ENCODE measurements at places on chromosomes 5 and 9. TPM values are rescaled to one million over a fixed set of nuclear protein-coding genes. Genes with fewer than 3 reads are reported as not detected.
A peak's percentile ranks its signal among the peaks of the same experiment; 100 is the strongest.

The OR13J1 gene
- polyA plus RNA-seq, result not detected

The GPX8 gene
- polyA plus RNA-seq, result 63.6 TPM

GRCh38 chr5:143511736-143512135 lies 108.2 kb upstream of the NR3C1 start:
- no peak for DNase-seq

The DOCK8 gene
- 14.1 TPM for polyA plus RNA-seq

DNA sequence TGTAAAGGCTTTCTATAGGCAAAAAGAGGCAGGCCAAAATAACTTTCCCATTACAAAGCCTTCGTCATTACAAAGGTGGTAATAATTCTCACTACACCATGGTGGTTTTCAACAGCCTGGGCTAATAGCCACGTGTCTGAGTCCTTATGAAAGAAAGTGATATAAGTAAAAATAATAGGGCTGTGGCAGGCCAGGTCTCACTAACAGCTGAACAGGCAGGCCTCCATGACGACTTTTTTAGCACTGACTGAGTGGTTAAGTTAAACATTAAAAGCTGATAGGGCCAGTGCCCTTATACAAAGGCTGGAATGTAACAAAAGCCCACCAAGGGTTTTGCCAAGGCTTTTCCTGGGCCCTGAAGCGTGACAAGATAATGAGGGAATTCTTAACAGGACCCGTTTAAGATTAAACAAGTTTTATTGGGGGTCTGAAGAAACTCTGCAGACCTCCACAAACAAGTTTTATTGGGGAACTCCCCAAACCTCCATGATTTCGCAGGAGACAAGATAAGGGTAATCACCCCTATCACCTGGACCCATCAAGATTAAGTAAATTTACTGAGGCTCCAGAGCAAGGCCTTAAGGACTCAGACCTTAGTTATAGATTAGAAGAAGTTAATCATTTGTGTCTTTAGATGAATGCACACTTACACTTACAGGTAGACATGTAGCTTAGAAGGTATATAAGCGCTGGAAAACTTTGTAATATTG lies 412.9 kb downstream of the CHSY3 start:
- DNase-seq, result peak; percentile 13

The TAF11L5 gene
- not detected for polyA plus RNA-seq

- DNase-seq, result no peak
Measured at GRCh38 chr5:113283558-113283957, 151.2 kb downstream of the TSSK1B start.

DNA sequence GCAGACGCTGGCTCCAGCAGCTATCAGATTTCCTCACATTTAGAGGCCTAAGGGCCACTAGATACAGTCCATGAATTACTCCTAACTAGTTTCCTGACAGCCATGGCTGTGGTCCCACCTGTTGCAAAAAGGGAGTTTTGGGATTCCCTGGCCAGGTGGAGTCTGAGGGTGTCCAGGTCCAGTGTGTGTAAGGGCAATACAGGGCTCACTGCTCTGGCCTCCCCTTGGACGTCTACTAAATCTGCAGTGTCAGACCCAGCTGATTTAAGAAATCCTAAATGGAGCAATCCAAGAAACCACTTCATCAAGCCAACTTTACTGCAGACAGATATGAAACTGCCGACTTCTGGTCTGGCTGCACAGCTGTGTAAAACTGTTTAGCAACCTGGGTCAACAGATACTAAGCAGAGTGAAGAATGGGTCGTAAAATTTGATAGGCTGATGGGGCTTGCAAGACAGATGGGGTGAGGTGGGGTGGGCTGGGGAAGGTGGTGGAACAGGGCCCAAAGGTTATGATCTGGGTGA lies 116.4 kb downstream of the GADD45G start:
- no peak for DNase-seq

GRCh38 chr9:5608298-5609225 lies 20.3 kb upstream of the RIC1 start:
- no peak for DNase-seq

GRCh38 chr5:105030153-105030552 lies 1467.6 kb upstream of the NUDT12 start:
- no peak for DNase-seq

DNA sequence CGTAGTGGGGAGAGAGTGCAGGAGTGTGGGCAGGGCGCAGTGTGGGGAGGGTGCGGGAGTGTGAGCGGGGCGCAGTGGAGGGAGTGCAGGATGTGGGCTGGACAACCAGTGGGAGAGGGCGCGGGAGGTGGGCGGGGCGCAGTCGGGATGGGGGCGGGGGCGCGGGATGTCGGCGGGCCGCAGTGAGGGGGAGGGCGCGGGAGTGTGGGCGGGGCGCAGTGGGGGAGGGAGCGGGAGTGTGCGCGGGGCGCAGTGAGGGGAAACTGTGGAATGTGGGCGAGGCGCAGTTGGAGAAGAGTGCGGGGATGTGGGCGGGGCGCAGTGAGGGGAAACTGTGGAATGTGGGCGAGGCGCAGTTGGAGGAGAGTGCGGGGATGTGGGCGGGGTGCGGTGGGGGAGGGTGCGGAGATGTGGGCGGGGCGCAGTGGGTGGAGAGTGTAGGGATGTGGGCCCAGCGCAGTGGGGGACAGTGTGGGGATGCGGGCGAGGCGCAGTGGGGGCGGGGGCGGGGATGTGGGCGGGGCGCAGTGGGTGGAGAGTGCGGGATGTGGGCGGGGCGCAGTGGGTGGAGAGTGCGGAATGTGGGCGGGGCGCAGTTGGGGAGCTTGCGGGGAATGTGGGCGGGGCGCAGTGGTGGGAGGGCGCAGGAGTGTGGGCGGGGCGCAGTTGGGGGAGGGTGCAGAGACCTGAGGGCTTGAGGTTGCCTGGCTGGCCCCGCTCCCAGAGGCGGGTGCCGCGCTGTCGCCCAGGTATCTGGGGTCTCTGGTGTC lies at the start of gene NXNL2:
Gene NXNL2, plus strand, starts transcription at position 723 of the 770 bp plus-strand sequence. CDS start 257 bp downstream, outside the sequence.
- DNase-seq, result no peak

DNA sequence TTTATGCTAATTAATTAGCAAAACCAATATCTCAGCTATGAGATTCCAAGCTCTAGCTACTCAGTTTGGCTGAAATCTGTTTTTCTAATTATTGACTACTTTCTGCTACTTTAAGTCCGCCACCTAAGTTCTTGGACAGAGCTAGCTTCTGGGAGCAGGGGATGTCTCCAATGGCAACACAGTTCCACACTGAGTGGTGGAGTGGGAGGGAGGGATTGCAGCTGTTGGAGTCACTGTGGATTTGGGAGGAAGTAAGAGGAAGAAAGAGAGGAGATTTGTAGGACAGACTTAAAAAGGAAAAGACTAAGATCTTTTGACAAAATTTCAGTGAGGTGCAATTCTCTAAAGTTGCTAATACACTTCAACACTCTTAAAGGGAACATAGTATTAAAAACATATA lies 450.8 kb downstream of the NFIB start:
- DNase-seq, result peak; percentile 53

GRCh38 chr5:55484531-55484930 lies 50.2 kb downstream of the PLPP1 start:
- no peak for DNase-seq

GRCh38 chr5:178489271-178489976 lies 100.8 kb downstream of the COL23A1 start:
- no peak for DNase-seq

DNA sequence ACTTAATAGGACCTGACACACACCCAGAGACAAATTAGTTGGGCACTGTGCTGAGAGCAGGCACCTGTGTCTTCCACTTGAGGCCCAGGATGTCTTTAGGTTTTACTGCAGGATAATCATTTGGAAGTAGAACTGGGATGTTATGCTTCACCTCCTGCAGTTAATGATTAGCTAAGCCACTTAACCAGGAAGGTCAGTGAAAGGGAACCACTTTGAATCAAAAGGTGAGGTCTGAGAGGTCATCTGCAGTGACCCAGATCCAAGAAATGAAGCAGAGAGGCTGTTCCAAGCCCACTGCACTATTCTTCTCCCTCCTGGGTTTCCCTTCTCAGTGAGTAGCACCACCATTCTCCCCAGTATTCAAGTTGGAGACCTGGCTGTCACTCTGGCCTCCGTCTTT lies 110.5 kb downstream of the SNX18 start:
- no peak for DNase-seq

The SLC6A18 gene
- polyA plus RNA-seq, result 5.4 TPM

DNA sequence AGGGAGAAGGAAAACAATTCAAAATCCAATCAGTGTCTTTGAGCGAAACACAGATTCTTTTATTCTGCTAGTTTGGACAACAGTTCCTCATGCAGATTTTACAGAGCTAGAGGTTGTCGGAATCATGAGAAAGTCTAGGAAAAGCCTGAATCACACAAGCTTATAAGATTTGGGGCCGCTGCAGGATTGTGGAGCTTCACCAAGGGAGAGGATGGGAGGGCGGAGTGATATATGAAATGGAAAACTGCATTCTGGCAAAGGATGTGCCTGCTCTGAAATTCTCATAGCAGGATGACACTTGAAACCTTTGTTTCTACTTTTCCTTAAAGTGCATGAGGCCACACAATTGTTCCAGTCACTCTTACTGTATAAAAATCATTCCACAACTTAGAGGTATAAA lies 134.3 kb downstream of the OR2K2 start:
- no peak for DNase-seq

DNA sequence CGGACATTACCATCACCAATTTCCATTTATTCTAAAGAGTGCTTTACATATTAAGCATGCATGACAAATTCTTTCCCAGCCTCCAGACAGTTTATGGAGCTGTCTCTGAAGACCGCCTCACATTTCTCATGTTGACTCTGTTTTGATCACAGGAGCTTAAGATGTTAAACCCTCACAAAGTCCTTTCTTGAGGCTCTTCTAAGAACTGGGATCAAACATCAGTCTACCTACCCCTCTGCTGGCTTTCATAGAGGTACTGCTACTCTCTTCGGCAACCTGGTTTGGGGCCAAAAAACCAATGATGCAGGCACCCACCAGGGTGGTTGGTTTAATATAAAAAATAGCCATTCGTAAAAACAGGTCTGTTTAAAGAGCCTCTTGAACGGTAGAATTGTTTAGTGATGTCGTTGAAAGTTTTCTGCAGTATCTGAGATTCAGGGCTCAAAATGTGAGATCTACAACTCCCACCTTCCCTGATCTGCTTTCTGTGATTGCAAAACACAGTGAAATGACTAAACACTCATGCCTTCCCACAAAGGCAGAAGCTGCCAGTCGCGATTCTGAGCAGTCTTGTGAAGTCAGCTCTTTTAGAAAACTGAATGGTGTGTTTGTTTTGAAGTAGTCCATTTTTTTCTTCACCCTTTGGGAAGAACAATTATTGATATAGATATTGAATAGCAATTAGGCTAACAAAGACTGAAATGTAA lies 3.5 kb downstream of the RXFP3 start:
- DNase-seq, result no peak

GRCh38 chr5:180541710-180542109 lies 47.5 kb downstream of the CNOT6 start:
- DNase-seq, result no peak

DNA sequence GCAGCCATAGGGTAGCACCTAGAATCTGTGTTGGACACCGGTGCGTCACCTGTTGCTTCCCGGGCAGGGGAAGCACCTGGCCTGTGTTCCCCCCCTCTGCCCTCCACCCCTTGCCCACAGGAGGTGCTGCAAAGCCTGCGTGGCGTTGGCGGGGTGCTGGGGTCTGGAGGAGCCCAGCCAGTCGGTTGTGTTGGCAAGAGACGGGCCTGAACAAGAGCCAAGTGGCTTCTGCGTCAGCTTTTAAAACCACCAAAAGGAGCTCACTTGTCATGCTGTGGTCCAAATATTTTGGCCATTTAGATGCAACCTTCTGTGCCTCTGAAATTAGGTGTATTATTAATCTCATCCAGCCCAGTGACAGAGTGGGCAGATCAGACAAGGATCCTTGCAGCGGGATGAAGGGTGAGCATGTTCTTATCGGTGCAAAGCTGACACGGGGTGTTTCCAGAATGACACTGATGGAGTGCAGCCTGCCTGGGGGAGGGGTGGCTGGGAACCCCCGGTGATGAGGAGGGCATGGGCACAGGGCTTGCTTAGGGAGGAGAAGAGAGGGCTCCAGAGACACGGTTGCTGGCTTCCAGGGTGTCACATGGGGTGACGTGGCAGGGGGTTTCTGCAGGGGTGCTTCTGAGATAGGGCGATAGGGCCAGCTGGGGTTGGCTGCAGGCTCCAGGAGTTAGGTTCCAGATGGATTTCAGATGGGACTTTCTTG lies 9.7 kb upstream of the RXRA start:
- no peak for DNase-seq

The NDUFA8 gene
- polyA plus RNA-seq, result 82.0 TPM

- no peak for DNase-seq
Measured at GRCh38 chr5:96094904-96095303, 133.3 kb upstream of the ELL2 start.

DNA sequence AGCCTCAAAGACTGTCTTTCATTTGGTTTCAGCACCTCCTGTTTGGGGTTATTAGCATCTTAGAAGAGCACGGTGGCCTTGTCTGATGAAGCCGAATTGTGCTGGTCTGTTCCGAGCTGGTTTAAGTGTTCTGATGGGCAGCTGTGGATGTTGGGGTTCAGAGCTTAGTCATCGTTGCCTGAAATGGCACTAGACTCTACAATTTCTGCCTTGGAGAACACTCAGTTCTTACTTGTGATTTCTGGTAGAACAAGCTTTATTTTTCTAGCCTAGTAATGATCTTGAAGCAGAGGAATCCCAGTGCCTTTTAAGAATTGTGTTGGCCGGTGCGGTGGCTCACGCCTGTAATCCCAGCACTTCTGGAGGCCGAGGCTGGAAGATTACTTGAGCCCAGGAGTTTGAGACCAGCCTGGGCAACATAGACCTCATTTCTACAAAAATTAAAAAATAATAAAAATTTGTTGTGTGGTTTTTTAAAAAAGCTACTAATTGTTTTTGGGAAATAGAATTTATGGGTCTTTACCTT lies 7.8 kb downstream of the FBXW5 start:
- DNase-seq, result no peak

The PANK3 gene
- polyA plus RNA-seq, result 49.6 TPM

The NHP2 gene
- 108 TPM for polyA plus RNA-seq

The SNCB gene
- not detected for polyA plus RNA-seq

The ZNF300 gene
- 38.5 TPM for polyA plus RNA-seq

DNA sequence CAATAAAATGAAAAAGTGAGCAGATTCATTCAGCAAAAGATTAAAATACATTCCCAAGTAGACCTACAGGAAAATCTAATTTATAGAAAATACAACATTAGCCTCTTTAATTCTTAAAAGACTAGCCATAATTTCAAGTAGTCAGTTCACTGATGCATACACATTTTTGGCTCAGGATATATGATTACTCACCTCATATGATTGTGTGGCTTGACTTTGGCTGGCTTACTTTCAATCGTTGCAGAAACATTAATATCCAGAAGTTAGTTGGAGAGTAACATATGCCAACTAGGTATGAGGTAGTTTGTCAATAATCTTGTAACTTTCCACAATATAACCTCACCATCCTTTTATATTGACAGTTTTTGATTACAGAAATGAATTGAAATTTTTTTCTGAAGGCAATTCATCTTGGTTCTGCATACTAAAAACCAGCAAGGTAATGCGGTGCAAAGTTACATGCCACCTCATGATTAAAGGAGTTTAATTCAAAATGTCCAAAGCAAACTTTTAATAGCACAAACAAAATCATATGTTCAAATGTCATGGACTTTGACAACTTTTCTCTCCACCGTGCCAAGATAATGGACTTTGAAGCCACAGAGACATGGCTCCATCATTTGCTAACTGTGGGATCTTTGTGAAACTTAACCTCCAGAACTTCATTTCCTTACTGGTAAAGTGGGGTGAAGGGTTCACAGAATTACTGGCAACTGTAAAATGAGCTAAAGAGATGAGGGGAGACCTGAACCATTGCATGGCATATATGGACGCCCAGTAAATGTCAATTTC lies 76.6 kb upstream of the PAM start:
- no peak for DNase-seq

The PCAT7 gene
- polyA plus RNA-seq, result 0.51 TPM

The ADGRV1 gene
- polyA plus RNA-seq, result 10.7 TPM

GRCh38 chr5:11171236-11171635 lies 410.2 kb upstream of the DAP start:
- no peak for DNase-seq

The SLC24A2 gene
- polyA plus RNA-seq, result 0.08 TPM
